ENCODE measurements at places on chromosomes 12 and 14.
A peak's percentile ranks its signal among the peaks of the same experiment; 100 is the strongest.

DNA sequence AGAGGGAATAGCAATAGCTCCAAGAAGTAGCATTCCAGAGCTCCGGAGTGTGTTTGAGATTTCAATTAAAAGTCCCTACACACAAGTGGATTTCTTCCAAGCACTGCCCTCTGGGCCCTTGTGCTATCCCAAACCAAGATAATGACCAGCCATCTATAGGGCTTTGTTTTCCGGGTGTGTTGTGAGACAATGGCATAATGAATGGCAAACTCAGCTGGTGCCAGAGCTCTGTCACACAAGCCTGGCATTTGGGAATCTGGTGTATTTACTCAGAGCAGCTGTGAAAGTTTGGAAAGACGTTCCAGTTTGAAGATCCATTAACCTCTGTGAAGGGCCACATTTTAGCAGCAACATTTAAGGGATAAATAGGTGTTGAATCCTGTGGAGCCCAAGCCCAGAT lies 61.2 kb upstream of the TMTC2 start:
- no peak for DNase-seq

DNA sequence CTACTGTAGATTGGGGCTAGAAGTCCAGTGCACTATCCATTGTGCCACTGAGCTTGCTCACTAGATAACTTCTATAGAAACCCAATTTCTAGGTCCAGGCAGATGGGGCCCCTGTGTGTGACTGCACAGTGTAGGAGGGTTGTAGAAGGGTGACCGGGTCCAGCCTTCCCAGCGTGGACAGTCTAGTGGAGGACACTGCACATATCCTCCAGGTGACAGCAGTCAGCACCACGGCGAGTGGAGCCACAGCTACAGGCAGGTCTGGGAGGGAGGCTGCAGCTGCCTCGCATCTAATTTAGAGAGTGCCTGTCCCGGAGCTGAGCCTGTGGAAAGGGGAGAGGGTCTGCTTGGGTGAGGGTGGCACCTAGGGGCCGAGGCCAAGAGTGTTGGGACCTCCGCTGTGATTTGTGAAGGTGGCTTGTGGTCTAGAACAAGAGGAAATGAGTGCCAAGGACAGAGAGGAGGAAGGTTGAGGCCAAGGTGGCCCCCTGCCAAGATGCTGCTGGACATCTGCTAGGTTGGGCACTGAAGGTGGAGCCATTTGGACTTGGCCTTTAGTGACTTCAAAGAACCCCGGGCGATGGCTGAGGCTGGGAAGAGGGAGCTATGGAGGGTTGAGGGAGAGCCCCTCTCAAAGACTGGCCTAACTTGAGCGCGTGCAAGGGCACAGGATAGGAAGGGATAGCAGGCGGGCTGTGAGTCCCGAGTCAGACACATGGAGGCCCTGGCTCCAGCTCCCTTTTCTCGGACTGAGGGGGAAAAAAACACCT lies 46.0 kb upstream of the TRAF3 start:
- DNase-seq, result peak; percentile 68

DNA sequence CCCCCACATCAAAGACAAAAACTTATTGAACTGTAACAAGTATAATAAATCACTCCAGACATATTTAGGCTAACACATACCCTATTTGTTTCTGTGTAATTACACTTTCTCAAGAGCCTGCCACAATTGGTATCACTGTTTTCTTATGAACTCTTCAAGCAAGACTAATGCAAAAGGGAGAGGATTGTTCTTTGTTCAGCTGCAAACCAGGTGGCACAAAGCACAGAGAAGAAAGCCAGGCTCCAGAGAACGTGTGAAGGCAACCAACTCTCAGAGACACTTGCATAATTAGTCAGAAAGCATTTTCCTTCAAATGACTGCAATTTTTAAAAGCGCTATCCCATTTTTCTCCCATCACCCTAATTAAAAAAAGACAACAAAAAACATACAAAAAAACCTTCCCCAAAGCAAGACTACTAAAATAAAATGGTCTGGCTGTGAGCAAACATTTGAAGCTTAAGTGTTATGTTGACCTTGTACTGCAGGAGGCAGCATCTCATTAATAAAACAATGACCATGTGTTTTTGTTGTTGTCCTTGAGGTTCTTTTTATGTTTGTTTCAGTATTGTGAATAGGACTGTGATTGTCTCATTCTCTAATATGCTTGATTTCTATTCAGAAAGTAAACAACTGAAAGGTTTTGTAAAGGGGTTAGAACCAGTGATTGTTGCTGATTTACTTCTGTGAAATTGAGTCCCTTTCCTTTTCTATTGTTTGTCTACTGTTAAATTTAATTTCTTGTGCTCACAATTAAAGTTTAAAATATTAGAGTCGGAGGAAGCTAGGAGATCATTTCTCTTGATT lies 452.7 kb upstream of the PDE3A start:
- DNase-seq, result peak; percentile 14

DNA sequence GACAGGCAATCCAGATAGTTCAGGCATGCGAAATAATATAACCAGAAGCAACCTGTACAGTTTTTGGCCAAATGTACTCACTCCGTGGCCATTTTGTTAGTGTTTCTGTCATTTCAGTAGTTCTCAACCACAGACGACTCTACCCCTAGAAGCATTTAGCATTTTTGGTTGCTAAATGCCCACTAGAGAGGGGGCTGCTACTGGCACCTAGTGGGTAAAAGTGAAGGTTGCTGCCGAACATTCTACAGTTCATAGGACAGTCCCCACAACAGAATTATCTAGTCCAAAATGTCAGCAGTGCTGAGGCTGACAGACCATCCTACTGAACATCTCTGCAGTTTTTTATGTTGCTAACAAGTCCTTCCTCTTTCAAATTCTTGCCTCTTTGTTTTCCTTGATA lies 107.4 kb downstream of the TSHR start:
- DNase-seq, result no peak

DNA sequence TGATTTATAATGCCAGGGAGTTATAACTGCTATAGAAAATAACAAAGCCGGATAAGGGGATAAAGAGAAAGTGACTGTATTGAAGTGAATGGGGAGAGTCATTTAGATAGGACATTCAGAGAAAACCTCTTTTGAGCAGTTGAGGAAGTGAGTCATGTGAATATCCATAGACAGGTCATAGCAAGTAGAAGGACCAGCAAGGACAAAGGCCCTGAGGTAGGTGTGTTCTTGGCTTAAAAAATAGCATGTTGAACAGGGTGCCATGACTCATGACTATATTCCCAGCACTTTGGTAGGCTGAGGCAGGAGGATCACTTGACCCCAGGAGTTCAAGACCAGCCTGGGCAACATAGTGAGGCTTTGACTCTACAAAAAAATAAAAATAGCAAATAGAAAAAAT lies 51.5 kb upstream of the RAP1B start:
- no peak for DNase-seq

- DNase-seq, result no peak
Measured at GRCh38 chr12:76201758-76202157, 117.3 kb upstream of the NAP1L1 start.

DNA sequence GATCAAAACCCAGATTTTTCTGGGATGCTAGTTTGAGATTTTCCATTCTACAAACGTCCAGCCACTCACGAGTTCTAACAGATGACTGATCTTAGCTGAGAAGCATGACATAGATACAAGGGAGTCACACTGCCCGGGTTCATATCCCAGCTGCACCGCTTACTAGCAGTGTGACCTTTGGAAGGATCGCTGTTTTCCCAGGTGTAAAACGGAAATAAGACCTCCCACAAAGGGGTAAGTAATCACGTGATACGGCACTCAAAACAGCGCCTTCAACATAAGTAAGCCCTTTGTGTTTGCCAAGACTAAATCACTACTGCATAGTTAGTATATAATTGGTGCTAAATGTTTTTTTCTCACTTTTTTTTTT lies 624 bp upstream of the PWP1 start:
- peak; percentile 10 for DNase-seq

DNA sequence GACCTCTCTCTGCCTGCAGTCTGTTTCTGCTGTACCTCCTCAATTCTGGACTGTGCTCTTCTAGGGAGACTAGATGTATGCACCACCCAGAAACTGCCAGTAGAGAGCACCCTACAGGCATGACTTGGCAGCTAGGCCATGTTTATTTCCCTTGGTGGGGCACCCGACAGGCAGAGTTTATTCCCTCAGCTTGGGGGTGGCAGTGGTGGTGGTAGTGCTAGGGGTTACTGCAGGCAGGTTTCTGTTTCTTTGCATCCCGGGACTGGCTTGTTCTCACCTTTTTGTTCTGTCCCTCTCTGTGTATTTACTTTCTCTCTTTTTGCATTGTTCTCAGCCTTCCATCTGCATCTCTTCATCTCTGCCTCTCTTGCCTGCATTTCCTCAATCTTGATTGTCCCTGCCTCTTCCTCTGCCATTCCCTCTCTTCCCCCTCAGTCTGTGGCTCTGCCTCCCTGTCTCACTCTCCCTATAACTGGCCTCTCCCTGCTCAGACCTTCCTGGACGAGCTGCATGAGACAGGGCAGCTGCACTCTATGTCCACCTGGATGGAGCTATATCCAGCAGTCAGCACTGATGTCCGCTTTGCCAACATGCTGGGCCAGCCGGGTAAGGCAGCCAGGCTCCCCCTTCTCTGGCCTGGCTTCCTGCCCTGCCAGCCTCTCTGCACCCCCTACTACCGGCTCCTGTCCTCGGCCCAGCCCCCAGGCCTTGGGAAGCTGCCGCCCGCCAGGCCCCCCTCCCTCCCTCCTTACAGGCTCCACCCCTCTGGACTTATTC lies 13.8 kb downstream of the PRPF40B start:
- peak; percentile 87 for DNase-seq

DNA sequence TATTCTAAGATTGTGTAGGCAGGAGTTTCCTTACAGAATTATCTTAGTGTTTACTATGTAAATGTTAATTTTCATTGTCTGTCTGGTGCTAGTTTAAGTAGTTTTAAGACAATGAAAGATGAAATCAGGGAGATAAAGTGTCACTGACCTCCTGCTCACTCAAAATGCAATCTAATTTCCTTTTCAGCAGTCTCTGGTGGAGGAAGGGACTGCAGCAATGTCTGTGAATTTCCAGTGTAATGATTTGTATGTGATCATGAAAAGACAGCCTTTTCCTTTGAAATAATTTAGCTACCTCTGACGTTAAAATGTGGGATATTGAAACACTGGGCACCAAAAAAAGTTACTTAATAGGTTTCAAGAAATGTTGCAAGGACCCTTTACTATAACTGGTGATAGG lies 779.7 kb upstream of the FLRT2 start:
- DNase-seq, result no peak

DNA sequence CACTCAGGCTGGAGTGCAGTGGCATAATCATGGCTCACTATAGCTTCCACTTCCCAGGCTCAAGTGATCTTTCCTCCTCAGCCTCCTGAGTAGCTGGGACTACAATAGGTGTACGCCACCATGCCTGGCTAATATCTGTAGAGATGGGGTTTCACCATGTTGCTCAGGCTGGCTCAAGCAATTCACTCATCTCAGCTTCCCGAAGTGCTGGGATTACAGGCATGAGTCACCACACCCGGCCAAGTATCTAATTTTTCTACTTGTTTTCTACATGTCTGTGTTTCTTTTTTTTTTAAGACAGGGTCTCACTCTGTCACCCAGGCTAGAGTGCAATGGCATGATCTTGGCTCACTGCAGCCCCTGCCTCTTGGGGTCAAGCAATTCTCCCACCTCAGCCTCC lies 119.7 kb upstream of the MED13L start:
- no peak for DNase-seq

DNA sequence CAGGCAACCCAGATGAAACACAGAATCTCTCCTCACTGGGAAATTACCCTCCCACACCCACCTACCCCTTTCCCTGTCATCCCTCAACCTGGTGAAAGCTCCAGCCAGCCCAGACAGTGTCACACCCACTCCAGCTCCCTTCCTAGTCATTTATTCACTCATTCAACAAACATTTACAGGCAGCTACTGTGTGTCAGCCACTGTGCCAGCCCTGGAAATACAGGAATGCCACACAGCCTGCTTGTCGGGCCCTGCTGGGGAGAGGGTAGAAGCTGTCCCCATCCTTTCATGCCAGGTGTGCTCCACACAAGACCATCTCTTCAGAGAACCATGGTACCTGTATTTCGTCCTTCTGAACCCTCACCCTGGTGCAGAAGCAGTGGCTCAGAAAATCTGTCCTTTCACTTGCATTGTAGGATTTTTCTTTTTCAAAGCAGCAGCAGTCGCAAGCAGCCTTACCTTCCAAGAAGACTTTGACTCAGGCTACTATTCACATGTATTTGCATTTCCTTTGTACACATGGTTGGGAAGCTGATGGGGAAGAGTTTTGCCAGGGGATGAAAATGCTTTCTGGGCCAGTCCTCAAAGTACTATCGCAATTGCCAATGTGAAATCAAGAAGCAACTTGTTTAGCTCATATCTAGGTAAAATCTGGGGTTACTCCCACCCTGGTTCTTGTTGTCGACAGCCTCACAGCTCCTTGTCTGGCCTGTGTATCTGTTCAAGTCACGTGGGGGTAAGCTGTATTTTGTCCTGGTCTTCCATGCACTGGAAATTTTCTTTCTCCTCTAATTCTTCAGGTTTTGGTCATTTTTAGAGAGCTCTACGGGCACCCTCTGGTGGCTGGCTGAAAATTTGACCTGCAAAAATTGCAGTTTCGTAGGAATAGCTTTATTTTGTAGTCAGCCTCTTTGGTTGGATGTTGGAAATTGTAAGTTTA lies 147.4 kb upstream of the EGLN3 start:
- peak; percentile 24 for DNase-seq

DNA sequence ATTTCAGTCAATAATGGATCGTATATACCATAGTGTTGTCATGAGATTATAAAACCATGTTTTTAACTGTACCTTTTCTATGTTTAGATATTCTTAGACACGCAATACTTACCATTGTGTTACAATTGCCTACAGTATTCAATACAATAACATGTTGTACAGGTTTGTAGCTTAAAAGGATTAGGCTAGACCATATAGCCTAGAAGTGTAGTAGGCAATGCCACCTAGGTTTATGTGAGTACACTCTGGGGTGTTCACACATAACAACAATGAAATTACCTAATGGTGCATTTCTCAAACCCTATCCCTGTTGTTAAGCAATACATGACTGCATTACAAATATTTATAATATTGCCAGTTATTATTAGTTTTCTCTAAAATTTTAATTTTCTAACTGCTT lies 144.2 kb downstream of the KCNC2 start:
- DNase-seq, result no peak

DNA sequence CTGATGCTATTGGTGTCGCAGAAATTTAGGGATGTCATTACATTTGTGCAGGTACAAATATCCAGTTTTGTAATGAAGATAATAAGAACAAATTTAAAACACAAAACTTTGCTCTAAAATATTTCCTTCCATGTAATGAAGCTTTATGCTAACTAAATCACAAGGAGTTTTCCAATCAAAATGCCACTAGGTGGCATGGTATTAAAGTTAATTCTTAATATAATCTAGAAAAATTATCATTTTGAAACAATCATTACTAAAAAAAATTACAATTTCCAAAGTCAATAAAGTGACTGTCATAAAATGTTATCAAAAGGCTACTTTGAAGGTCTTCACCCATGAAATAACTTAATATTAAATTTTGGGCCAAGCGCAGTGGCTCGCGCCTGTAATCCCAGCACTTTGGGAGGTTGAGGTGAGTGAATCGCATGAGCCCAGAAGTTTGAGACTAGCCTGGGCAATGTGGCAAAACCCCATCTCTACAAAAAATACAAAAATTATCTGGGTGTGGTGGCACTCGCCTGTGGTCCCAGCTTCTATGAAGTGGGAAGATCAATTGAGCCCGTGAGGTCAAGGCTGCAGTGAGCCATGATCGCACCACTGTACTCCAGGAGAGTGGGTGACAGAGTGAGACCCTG lies 77.4 kb downstream of the KIF21A start:
- no peak for DNase-seq

GRCh38 chr14:105527381-105527825 lies 1.0 kb downstream of the TMEM121 start:
- no peak for DNase-seq

GRCh38 chr12:89087149-89087825 lies 265.0 kb downstream of the DUSP6 start:
- DNase-seq, result no peak

- peak; percentile 17 for DNase-seq
Measured at GRCh38 chr14:52961060-52961639, 10.3 kb upstream of the FERMT2 start.
